Activated naive CD4-positive, alpha-beta T cell treated with anti-CD3 and anti-CD28 coated beads, Interleukin-2, amount 10 ng/mL, durations not matched to agents 5 hours and 36 hours (primary cell): ENCODE measurements at places on chromosomes 3 and 15. TPM values are rescaled to one million over a fixed set of nuclear protein-coding genes. Genes with fewer than 3 reads are reported as not detected.

The SLC9A9 gene
- 11.3 TPM for total RNA-seq

The ADAMTSL3 gene
- not detected for total RNA-seq

The ZMYND10 gene
- 2.2 TPM for total RNA-seq

The ALAS1 gene
- total RNA-seq: 43.4 TPM

The TMCO5A gene
- total RNA-seq: not detected

The NTRK3 gene
- total RNA-seq: not detected

The LCTL gene
- not detected for total RNA-seq

The MINAR1 gene
- total RNA-seq: 0.33 TPM

The SLC51A gene
- not detected for total RNA-seq

The ISL2 gene
- 0.13 TPM for total RNA-seq

The MON1A gene
- total RNA-seq: 10.0 TPM

The CLRN1 gene
- not detected for total RNA-seq

The SLC2A2 gene
- total RNA-seq: not detected

The SERPINI2 gene
- total RNA-seq: not detected

The MAGEL2 gene
- not detected for total RNA-seq

The CCDC39 gene
- total RNA-seq: not detected

The SMAD3 gene
- total RNA-seq: 91.5 TPM

The FEZF2 gene
- total RNA-seq: not detected

The TRANK1 gene
- total RNA-seq: 72.4 TPM

The DNAJA4 gene
- 24.2 TPM for total RNA-seq

The PPP1R14D gene
- not detected for total RNA-seq

The SEMA3B gene
- 0.34 TPM for total RNA-seq

The BCHE gene
- not detected for total RNA-seq

The EPHB3 gene
- 0.08 TPM for total RNA-seq

The HIGD2B gene
- 0.22 TPM for total RNA-seq

The PRR20G gene
- not detected for total RNA-seq
